ENCODE measurements at places on chromosomes 5 and 9. TPM values are rescaled to one million over a fixed set of nuclear protein-coding genes. Genes with fewer than 3 reads are reported as not detected.

GRCh38 chr5:79481574-79481973 is 32.4 kb downstream of the HOMER1 start:
- H3K4me1 ChIP-seq: no peaks in the 10 kb centered on the region
- no peaks in the 10 kb centered on the region for H3K36me3 ChIP-seq
- H3K27me3 ChIP-seq: no peaks in the 10 kb centered on the region
- no peak overlapping the region for H3K27ac ChIP-seq
- no peak for DNase-seq

DNA sequence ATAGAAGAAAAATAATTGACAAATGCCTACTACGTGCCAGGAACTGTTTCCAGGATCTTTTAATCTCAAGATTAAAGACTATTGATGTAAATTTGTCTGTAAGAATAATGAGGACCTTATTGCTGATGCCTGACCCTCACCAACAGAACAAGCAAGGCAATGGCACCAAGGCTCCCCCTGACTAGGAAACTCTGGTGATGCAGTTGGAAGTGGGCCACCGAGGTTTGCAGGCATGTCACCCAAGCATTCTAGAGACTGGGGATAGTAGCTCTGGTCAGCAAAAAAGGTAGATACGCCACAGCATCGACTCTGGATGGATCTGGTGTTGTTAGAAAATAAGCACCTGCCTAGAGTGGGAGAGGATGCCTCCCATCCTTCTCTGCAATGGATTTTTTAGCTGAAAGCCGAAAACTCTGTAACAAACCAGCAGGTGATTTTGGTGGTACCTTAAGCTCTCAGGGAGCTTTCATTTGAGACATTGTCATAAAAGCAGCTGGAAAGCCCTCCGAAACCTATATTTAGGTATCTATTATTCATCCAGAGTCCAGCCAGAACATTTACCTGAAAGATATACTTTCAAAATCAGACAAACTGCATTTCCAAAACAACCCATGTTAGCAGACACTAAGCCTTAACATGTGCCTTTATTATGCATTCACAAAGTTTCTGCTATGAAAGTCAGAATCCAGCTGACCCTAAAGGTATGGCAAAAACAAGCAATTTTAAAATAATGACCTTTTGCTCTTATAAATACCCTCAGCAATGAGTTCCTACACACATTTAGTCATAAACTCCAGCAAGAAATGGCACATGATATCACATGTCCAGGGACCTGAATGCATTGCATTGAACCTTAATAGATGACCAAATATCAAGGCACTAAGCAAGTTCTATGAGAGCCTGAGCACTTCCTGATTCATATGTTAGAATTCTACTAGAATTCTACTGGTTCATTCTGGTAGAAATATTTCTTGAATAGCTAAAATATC is 308.4 kb downstream of the PDE4D start:
- DNase-seq: no peak
- H3K36me3 ChIP-seq: no peaks in the 10 kb centered on the region
- no peak overlapping the region for H3K27ac ChIP-seq
- H3K4me3 ChIP-seq: no peak overlapping the region

DNA sequence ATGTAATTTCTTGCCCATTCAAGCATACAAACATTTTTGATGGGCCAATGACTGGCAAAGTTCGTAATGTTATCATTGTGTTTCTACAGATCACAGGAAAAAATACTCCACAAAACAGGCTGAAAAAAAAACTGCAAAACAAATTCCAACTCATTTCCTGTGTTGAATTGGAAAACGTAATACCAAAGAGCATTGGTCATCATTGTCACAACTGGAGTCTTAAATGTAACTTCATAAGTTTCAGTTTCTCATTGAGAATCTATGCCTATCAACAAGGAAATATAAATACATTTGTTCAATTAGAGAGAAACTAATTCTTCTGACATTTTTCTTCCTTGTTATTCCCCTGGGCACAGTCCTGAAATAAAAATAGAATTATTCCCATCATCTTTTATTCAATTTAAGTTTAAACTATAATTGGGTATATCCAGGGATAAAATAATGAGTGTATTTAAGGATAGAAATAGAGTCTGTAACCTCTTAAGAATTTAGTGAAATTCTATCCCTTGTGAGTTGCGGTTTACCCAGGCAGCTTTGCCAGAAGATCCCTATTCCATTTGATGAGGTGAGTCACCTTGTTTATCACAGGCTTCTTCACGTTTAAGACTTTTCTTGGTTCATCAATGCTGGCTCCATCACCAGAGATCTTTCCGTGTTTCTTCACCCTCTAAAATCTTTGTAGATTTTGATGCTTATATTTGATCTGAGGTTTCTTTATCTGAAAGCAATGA is 112.7 kb upstream of the ITGA1 start:
- H3K4me1 ChIP-seq: no peaks in the 10 kb centered on the region
- DNase-seq: no peak
- no peaks in the 10 kb centered on the region for H3K27me3 ChIP-seq
- no peaks in the 10 kb centered on the region for H3K36me3 ChIP-seq

- DNase-seq: no peak
- peaks cover 6% of the 10 kb centered on the region for H3K27me3 ChIP-seq
- H3K36me3 ChIP-seq: no peaks in the 10 kb centered on the region
Measured at GRCh38 chr5:332843-333242, 11.3 kb downstream of the AHRR start.

DNA sequence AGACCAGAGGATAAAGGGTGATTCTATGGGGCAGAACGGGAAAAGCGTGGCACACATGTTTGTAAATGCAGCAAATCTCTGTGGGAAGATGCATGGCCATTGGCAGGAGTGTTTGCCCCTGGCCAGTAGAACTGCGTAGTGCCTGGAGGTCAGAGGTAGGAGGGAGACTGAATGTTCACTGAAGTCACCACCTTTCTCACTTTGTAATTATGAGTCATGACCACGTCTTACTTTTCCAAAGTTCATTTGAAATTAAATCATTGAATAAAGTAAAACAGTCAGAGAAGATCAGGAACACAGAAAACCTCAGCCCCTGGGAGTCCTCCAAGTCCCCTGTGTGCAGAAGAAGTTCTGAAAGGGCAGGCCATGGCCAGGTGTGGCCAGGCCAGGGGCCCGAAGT is 4.6 kb downstream of the PTGES start:
- H3K36me3 ChIP-seq: peaks cover 6% of the 10 kb centered on the region
- peaks cover 32% of the 10 kb centered on the region for H3K4me1 ChIP-seq
- DNase-seq: no peak
- H3K4me3 ChIP-seq: no peak overlapping the region
- no peak overlapping the region for H3K27ac ChIP-seq
- no peaks in the 10 kb centered on the region for H3K27me3 ChIP-seq

DNA sequence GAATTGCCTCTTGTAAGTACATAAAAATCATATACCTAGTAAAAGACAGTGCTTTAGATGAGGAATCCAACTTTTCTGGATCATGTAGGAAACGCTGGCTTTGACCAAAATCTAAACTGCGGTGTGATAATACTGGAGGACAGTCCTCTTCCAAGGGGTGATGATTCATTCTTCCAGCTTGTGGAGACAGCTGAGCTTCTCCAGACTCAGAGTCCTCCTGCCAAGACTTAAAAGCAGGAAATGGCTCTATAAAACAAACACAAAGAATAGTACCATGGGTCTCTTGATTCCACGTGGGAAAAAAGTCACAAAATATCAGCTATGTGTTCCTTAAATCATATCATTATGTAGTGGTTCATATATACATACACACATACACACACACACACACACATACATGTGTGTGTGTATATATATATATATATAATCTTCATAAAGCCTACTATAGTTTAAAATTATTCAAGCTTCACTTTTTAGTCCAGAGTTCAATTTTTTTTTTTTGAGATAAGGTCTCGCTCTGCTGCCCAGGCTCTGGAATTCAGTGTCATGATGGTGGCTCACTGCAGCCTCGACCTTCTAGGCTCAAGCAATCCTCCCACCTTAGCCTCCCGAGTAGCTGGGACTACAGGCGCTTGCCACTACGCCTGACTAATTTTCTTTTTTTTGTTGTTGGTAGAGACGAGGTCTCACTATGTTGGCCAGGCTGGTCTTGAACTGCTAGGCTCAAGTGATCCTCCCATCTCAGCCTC is 65.0 kb downstream of the PKD2L2 start:
- H3K4me3 ChIP-seq: no peak overlapping the region
- peaks cover 42% of the 10 kb centered on the region for H3K36me3 ChIP-seq
- H3K27ac ChIP-seq: no peak overlapping the region
- DNase-seq: no peak

GRCh38 chr9:132631280-132631679 is 38.5 kb downstream of the DDX31 start:
- no peak overlapping the region for H3K27ac ChIP-seq
- DNase-seq: no peak
- H3K4me1 ChIP-seq: no peaks in the 10 kb centered on the region
- H3K27me3 ChIP-seq: no peaks in the 10 kb centered on the region
- peaks cover 63% of the 10 kb centered on the region for H3K36me3 ChIP-seq
- H3K4me3 ChIP-seq: no peak overlapping the region

- peaks cover 48% of the 10 kb centered on the region for H3K4me1 ChIP-seq
- H3K27ac ChIP-seq: peak overlapping the region; percentile 36
- DNase-seq: no peak
Measured at GRCh38 chr9:78021697-78022096, 9.9 kb downstream of the GNAQ start.

GRCh38 chr9:99823681-99824377 is 2.1 kb downstream of the NR4A3 start:
- peak; percentile 86 for DNase-seq
- peak overlapping the region; percentile 87 for H3K4me3 ChIP-seq
- no peaks in the 10 kb centered on the region for H3K36me3 ChIP-seq
- H3K4me1 ChIP-seq: peaks cover 52% of the 10 kb centered on the region
- peaks cover 47% of the 10 kb centered on the region for H3K27me3 ChIP-seq
- no peak overlapping the region for H3K27ac ChIP-seq

DNA sequence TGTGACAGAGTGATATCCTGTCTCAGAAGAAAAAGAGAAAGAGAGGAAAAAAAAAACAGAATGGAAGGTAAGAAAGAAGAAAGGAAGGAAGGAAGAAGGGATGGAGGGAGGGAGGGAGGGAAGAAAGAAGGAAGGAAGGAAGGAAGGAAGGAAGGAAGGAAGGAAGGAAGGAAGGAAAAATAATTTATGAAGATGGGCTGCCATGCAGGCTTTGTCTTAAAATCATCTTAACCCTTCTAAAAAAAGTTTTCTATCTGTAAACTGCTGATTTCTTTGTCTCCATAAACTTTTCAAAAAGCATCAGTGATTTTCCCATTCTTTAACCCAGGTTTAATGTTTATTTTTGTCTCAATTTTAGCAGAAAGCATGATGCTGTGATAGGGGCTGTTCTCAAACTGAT is 1154.1 kb upstream of the CDH6 start:
- no peaks in the 10 kb centered on the region for H3K27me3 ChIP-seq
- no peaks in the 10 kb centered on the region for H3K36me3 ChIP-seq
- no peak for DNase-seq
- no peaks in the 10 kb centered on the region for H3K4me1 ChIP-seq

DNA sequence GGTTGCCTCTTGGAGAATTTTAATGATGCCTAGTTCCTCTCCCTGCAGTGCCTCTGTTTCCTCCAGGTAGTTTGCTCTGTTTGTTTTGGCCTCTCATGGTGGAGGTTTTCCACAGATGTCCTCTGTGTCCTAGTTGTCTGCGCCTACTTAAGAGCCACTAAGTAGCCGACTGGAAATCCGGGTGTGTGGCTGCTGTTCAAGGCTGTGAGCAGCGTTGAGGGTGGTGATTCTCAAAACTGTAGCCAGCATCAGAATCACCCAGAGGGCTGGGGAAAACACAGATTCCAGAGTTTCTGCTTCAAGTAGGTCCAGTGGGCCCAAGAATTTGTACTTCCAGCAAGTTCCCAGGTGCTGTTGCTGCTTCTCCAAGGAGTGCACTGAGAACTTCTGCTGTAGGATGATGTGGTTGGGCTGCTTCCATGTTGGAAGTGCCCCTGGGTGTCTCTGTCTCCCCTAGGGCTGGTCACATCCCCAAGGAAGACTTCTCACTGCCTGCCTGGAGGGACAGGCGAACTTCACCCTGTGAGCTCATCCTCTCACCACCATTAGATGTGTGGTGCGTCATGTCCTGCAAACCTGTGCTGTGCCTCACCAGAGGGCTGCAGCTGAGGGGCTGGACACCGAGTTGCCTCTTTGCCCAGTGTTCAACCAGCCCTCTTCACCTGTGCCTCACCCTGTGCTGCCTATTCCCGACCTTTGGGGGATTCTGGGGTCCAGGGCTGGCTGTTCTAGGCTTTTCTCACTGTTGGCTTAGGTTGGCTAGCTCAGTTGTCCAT is 34.8 kb downstream of the SECISBP2 start:
- H3K36me3 ChIP-seq: peaks cover 99% of the 10 kb centered on the region
- peaks cover 3% of the 10 kb centered on the region for H3K4me1 ChIP-seq
- no peak overlapping the region for H3K27ac ChIP-seq

- peaks cover 40% of the 10 kb centered on the region for H3K4me1 ChIP-seq
- H3K27me3 ChIP-seq: no peaks in the 10 kb centered on the region
- no peak for DNase-seq
Measured at GRCh38 chr9:121633119-121633714, 18.2 kb upstream of the DAB2IP start.

DNA sequence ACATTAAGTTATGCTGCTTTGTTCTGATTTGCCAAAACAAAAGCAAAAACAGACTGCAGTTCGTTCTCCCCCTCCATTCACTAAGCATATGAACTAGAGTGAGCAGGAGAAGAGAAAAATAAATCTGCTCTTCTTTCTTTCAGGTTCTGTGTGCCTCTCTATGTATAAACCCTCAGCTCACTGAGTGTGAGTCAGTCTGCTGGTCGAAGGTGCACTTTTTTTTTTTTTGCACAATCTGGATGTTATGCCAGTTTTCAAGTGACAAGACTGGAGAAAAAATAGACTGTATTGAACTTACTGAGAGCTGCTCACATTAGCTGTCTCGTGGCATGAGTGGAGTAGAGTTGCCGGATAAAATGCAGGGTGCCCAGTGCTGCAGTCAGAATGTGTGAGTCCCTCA is 244.6 kb upstream of the ATP10B start:
- no peaks in the 10 kb centered on the region for H3K27me3 ChIP-seq
- DNase-seq: no peak
- no peaks in the 10 kb centered on the region for H3K4me1 ChIP-seq
- no peaks in the 10 kb centered on the region for H3K36me3 ChIP-seq
- no peak overlapping the region for H3K4me3 ChIP-seq

DNA sequence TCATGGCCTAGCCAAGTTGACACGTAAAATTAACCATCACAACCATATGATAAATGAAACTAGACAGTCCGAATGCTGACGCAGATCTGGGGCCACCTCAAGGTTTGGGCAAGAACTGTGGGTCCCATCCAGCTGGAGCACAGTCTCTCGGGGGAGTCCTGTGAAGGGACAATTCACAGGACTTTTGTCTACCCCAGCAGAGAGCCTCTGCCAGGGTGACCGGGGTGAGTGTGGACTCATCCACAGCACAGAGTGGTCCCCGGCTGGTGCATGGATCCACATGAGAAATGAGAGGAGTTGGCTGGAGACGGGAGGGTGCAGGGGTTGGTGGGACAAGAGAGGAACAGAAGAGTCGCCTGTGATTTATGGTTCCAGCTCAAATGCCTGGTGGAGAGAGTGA is 17.7 kb upstream of the MED10 start:
- H3K4me3 ChIP-seq: no peak overlapping the region
- no peaks in the 10 kb centered on the region for H3K36me3 ChIP-seq
- no peak overlapping the region for H3K27ac ChIP-seq
- no peak for DNase-seq

Gene CDH10
- not detected for total RNA-seq

Gene FGFR4
- 2.7 TPM for total RNA-seq

Gene CKMT2
- 2.5 TPM for total RNA-seq

Gene PCDHB14
- total RNA-seq: 6.5 TPM

Data from suprapubic skin (tissue), 4 donors.